ENCODE measurements at places on chromosomes 1 and 21.

DNA sequence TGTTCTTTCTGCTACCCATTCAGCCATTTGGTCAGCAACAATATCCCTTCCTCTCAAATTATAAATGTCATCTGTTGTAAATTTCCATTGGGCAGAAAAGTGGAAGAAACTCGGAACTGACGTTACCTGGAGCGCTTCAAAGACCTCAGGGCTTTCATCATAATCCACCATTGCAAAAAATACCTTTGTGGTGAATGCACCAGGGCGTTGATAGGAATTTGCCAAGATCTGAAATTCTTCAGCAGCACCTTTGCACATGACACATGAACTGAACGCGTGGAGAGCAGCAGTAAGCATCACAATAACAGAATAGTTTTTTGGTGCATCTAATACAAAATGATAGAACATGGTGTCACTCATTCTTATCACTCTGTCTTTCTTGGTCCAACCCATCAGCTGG lies 3.1 kb upstream of the TEKT2 start:
- DNase-seq, result no peak

GRCh38 chr1:242743983-242744780 lies 219.7 kb upstream of the PLD5 start:
- no peak for DNase-seq

DNA sequence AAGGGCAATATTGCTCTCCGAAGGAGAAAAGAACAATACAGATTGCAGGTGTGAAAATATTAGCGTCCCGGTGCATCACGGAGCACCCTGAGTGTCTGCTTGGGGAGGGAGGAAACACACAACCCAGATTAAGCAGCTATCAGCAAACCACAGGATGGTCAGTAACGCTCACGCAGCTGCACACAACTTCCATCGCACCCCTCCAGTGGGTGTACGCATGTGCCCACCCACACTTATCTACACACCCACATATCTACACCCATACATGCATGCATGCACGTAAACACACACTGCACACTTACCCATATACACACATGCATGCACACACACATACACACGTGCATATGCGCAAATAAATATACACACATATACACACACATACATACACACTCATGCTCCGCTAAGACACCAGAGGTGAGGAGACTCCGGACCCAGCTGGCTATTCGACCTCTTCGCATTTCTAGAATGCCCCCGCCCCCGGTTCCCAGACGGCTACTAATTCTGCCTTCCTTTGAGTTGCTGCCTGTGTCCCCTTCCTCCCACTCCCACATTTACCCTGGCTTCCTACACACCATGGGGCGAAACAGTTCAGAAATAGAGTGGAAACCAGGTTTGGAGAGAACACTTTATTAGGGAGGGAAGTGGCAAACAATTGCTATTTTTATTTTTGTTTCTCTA lies 26.2 kb downstream of the ITPKB start:
- no peak for DNase-seq

DNA sequence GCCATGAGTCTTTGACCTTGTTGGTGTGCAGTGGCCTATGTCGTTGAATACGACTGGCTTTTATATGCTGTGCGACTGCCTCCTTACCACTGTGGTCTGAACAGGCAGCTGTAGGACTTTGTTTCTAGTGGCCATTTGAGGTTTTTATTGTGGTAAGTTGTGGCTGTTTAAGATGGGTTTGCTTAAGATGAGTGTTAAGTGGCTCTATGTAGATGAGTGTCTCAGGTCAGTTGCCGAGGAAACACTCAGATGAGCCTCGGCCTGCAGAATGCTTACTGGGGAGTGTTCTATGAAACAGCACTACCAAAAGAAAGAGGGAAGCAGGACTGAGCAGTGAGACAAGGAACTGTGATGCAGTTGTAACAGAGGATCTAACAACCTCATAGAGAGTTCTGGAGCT lies 14.9 kb upstream of the CD1C start:
- no peak for DNase-seq

DNA sequence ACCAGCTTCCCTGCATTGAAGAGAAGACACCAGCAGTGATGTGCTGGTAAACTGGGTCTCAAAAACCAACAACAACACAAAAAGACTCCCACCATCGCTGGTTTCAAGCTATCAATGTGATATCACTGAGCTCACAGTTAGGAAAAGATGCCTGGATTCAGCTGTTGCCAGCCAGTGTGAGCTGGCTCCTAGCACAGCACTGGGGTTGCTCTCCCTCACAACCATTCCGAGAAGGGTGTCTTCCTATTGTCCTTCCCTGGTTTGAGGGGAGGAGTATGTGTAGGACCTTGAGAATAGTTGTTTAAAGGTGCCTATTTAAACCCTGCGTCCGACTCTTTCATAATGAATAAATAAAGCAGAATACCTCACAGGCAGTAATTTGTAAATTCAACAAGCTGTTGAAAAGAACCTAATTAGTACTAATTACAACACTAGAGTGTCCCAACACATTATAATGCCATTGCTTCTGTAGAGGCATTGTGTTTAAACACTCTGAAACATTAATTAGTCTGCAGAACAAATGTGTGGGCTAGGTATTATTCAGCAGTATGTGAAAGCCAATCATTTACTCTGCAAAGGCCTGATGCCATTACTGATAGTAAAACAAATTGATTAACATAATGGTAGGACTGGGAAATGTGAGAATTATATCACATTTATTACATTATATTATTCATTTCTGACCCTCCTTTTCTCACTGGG lies 17.2 kb downstream of the NIBAN1 start:
- DNase-seq, result no peak

- no peak for DNase-seq
Observed at GRCh38 chr21:41141031-41141457, 26.9 kb upstream of the BACE2 start.

GRCh38 chr1:6962478-6962995 lies 177.3 kb downstream of the CAMTA1 start:
- DNase-seq, result no peak

GRCh38 chr1:145892486-145893087 lies 6.9 kb upstream of the ANKRD35 start:
- no peak for DNase-seq

- no peak for DNase-seq
Observed at GRCh38 chr1:180849031-180849775, 63.5 kb upstream of the KIAA1614 start.

GRCh38 chr1:166796620-166797236 lies 42.5 kb upstream of the POGK start:
- DNase-seq, result no peak

DNA sequence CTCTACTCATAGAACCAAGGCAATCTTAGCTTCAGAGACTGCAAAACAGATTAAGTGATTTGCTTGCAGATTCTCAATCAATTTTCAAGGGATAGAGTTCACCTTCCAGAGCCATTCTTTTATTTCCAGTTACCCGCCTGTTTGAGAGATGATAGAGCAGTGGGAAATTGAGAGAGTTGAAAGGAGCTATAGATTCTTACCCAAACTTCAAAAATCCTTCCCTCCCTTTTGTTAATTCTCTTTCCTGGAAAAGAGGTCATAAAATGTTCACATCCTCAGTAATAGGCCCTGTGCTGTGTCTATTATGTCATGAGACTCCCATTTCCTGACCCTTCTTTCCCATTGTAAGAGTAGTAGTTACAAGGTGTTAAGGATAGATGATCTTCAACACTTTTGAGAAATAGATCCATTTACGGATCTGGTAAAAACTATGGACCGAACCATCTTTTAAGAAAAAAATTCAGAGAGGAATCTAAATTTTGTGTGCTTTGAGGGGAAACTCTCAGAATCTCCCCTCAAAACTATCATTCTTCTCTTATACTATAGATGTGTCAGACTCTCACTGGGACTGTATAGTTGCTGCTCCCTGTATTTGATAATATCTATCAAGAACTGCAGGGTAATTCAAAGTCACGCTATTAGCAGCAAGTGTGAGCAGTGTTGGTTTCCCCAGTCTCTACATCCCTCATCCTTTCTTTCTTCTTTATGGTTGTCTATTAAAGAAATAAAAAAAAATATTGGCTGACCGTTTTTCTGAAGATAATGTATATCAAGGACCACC lies 8.0 kb downstream of the RGS4 start:
- no peak for DNase-seq

- DNase-seq, result no peak
Observed at GRCh38 chr1:7473223-7474142, 297.6 kb upstream of the VAMP3 start.

- DNase-seq, result peak; percentile 38
Observed at GRCh38 chr1:107196973-107197562, 56.2 kb downstream of the NTNG1 start.

GRCh38 chr1:1428174-1428573 lies 7.1 kb upstream of the ANKRD65 start:
- no peak for DNase-seq

DNA sequence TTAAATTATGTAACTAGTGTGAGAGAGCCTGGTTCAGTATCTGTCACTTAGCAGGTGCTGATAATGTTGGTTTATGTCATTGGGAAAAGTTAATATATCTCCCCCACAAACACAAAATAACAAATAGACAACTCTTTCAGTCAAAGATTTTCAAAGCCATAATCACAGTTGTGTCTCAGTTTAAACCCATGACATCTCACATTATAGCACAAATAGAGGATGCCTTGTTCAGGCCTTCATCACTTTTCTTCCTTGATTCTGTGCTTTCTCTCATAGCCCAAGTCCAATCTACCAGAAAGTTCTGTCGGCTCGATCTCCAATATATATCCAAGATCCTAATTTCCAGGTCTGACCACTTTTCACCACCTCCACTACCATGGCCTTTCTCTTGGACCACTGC lies 6.2 kb upstream of the EPS15 start:
- no peak for DNase-seq

GRCh38 chr21:45365608-45366241 lies 39.2 kb upstream of the COL18A1 start:
- no peak for DNase-seq

DNA sequence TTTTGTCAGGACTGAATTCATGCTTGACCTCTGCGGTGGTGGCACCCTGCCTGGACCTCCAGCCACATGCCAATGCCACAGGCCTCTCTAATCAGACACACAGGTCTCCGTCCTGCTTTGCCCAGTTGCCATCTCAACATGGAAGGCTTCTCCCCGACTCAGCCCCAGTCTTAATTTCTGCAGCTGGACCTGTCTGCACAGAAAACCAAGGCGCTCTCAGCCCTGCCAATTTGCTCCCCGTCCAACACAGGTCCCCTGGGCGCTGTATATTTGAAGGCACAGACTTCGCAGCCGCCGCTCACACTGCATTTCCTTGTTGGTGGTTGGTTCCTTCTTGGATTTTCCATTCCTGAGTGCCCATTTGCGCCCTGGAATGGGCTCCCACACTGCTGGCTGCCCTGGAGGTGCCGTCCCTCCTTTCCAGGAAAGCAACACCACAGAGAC lies 28.0 kb upstream of the PLEKHG5 start:
- DNase-seq, result no peak

- DNase-seq, result peak; percentile 29
Observed at GRCh38 chr1:108848806-108849205, 8.1 kb downstream of the AKNAD1 start.

DNA sequence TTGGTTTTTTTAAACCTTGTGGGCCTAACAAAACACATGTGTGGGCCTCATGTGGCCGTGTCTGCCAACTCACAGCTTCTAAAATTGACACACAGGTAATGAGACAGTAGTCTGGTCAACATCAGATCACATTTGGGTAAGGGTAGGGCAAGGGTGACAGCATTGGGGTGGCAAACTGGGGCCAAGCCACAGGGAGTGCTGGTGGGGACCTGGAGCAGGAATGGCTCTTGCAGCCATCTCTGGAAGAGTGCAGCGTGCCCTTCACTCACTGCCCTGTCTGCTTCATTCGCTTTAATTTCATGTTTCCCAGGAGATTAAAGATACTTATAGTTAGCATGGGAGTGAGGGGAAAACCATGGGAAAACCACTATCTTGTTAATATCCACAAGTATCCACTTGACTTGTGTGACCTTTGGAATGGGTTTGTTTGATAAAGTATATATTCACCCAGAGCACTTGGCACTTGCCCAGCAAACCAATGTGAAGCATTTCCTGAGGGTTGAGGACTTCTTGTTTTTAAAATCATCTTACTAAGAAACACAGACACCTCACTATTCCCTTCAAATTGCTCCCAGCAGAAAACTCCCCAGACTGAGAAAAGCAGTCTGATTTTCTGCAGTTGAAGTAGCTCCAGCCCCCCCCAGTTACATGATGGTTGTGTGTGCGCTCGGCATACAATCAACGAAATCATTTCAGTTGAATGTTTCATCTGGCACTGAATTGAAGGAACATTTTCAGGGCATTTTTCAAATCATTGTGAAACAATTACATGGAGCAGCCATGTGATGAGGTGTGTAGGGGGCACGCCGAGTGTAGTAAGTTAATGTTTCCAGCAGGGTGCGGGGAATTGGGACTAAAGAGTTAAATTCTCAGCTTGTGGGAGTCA lies 175.7 kb downstream of the VPS13D start:
- no peak for DNase-seq

- peak; percentile 17 for DNase-seq
Observed at GRCh38 chr1:117368116-117369108, 1.2 kb downstream of the MAN1A2 start.

GRCh38 chr1:220432408-220432807 lies 95.5 kb upstream of the MARK1 start:
- DNase-seq, result no peak
